ENCODE measurements at places on chromosomes 4 and X.

DNA sequence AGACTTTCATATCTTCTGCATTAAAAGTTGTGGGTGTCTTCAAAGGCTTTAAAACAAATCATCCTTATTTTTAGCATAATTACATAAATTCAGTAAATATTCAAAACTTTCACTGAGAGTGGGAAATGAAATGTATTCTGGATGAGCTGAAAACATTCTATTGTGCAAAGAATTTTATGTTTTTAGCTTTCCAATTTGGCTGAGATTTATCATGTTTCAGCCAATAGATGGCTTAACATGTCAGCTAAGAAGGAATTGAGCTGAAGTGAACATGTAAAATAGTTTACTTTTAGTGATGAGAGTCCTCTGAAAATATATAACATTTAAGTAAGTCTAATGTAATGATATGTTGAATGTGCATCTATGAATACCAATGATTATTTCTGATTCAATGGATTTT is 213.5 kb upstream of the GIMD1 start:
- no peak for DNase-seq

GRCh38 chr4:112817933-112818593 is 181.1 kb downstream of the LARP7 start:
- peak; percentile 44 for DNase-seq

GRCh38 chr4:152221816-152222516 is 313.9 kb downstream of the FBXW7 start:
- no peak for DNase-seq

DNA sequence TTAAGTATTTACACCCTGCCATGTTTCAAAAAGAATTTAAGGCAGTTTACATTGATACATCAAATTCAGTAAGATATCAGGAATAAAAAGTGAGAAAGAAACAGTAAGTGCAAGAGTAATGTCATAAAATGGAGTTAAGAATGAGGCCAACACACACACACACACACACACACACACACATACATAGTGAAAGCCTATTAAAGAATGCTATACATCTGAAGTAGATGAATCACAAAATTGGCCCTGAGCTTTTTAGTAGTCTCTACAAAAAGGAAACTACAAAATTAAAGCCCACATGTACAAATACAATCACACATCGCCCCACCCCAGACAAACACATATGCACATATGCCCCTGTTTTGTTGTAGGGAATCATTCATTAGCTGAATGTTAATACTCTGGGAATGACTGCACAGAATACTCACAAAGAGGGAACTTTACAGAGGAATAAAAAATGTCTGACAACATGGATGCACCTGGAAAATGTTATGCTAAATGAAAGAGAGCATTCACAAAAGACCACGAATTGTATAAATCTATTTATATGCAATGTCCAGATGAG is 428.8 kb downstream of the IL15 start:
- no peak for DNase-seq

GRCh38 chr4:41384992-41385391 is 128.3 kb downstream of the UCHL1 start:
- DNase-seq: no peak

- no peak for DNase-seq
These were observed 88.5 kb upstream of the RPS6KA3 start for GRCh38 chrX:20355187-20355586.

GRCh38 chr4:164866817-164867490 is 10.0 kb upstream of the APELA start:
- no peak for DNase-seq

- DNase-seq: no peak
These were observed 69.0 kb downstream of the ATOH1 start for GRCh38 chr4:93897559-93897958.

DNA sequence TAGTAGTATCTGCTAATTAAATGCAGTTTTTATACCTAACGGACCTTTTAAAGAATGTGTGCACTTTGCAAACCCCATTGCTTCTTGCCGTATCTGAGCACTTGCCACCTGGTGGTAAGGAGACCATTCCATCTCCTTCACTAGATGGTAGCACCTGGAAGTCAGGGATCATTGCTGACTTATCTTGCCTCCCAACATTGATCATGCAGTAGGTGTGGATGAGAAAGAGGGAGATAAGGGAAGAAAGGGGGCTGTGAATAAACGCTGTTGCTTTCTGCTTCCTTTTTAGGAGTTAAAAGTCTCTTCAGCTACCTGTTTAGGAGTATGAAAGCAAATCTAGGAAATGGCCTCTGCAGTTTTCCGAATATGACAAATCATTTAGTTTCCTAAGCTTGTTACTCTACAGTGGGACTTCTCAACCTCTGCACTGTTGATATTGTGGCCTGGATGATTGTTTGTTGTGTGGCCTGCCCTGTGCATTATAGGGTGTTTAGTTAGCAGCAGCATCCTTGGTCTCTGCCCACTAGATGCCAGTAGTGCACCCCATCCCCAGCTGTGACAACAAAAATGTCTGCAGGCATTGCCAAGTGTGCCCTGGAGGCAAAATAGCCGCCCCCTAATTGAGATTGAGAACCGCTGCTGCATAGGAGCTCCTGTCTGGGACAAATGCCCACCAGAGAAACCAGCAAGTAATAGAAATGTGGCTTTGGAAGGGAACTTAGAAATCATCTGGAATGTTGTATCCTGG is 38.8 kb downstream of the GAB1 start:
- DNase-seq: no peak

DNA sequence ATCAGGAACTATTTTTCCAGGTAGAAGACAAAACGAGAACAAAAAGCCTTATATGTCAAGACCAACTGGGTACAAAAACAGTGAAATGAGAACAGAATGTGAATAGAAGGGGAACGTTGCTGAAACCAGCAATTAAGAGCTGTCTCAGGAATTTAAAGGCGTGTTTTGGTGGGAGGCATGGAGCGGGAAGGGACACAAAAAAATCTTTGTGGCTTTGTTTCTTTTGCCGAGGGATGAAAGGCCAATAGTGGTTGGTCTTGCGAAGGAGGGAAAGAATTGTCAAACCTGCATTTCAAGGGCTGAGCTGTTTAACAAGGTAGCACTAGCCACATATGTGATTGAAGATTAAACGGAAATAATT is 103.8 kb downstream of the USP46 start:
- DNase-seq: no peak

DNA sequence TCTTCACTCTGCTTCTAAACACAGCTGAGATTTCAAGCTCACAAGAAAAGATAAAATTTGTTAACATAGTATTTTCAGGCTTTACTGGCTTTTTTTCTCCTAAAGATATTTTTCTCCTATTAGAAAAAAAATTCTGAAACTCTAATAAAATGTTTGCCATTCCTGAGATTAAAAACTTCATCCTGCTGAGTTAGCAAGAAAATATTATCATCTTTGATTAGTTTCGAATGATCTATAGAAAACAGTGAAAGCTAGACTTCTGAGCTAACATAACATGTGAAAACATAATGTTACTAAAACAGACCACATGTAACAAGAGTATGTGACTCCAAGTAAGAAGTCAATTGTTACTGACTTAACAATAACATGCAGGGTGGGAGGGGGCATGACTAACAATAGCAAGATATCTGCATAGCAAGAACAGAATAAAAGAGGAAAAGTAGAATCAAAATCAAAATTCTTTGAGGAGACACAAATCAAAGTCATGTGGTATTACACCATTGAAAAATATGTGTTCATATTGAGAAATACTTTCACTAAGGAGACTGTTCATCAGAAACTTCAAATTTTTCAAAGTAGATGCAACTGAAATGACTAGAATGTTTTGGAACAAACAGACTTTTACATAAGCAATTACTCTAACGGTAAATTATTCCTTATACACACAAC is 14.5 kb downstream of the TBCK start:
- DNase-seq: no peak

- DNase-seq: no peak
These were observed 32.1 kb downstream of the TSPAN5 start for GRCh38 chr4:98626350-98626749.

- no peak for DNase-seq
These were observed 20.8 kb downstream of the CLCN4 start for GRCh38 chrX:10177601-10178000.

DNA sequence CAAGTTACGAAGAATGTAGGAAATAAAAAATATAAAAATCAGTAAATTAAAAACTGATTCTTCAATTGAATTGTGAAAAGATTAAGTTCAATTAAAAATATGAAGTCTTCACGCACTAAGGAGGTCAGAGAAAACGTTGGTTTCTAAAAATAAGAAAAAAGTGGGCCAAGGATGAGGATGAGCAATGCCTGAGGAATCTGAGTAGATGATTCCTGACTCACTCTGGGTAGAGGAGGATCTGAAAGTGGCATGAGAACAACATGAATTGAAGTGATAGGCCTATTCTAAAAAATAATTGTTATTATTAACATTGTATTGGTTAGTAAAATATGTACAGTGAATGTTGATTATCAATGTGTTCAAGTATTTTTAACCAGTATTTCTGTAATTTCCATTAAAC is 444.2 kb downstream of the GRIA2 start:
- no peak for DNase-seq

DNA sequence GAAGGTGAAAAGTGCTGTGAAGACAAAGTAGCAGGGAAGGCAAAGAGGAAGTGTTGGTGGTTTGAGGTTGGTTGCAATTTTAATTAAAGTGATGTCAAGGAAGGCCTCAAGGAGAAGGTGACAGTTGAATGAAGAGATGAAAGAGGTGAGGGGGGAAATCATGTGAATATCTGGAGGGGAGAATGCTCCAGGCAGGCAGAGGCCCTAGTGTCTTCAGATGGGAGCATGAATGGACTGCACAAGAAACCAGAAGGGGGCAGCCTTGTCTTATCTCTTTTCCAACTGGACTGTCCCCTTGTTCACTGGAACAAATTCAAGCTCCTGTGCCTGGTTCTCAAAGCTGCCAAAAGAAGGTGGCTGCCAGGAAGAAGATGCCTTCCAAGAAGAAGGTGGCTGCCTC is 68.4 kb downstream of the MAOB start:
- DNase-seq: peak; percentile 2

DNA sequence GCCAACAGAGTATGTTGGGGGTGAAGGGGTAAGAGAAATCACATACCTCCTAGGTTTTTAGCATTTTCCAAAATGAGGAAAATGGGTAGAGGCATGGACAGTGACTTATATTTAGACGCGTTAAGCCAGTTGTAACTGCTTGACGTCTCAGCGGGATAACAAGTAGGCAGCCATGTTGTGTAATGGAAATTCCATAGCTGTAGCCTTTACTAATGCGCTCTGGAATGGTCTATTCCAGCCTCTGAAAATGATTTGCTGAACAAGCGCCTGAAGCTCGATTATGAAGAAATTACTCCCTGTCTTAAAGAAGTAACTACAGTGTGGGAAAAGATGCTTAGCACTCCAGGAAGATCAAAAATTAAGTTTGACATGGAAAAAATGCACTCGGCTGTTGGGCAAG is 135.5 kb downstream of the PTTG2 start:
- DNase-seq: no peak

DNA sequence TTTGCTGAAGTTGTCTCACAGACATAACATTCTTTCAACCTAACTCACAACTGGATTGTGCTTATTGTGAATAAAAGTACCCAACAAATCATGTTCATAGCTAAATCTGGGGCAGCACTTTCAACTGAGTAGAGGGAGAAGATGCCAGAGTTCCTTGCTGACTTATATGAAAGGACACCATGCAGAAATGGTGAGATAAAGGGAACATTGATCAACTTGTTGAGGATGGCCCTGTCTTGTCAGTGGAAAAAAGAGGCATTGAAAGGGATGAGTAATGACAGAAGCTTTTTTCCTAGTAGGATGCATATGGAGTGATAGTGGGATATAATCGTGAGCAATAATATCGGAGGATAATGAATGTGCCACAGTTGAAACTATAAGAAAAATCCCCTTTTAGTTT is 221.7 kb downstream of the ARHGAP24 start:
- no peak for DNase-seq

DNA sequence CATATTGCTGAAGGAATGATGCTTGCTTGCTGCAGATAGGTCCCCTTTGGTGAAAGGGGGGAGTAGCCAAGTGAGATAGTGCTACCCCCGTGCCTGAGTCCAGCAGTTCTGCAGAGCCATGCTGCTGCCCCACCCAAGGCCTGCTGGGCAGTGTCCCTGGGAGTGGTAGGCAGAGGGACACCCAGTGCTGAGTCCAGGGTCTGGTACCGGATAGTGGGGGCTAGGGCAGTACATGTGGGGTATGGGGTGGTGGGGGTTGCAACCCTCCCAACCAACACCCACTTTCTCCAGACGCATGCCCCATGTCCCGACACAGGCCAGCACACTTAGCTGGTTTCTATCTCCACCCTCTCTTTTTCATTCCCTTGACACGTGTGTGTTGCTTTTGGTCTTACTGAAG is 62.0 kb upstream of the TLR2 start:
- DNase-seq: no peak

DNA sequence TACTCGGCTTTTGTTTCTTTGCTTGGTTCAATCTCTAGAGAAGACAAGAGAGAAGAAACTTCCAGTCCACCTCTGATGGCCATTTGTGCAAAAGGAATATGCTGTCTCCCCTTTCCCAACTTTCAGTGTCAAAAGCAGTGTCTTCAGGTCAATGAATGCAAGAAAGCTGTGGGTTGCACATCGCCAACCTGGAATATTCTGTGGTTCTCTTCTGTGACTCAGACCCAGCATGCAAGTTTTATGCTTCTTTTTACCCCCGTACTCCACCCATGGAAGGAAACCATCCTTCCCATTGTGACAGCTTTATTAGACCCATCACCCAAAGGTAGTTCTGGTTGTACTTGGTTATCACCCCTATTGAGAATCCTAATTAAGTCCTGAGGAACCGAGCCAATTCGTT is 135.6 kb upstream of the MBNL3 start:
- DNase-seq: no peak

DNA sequence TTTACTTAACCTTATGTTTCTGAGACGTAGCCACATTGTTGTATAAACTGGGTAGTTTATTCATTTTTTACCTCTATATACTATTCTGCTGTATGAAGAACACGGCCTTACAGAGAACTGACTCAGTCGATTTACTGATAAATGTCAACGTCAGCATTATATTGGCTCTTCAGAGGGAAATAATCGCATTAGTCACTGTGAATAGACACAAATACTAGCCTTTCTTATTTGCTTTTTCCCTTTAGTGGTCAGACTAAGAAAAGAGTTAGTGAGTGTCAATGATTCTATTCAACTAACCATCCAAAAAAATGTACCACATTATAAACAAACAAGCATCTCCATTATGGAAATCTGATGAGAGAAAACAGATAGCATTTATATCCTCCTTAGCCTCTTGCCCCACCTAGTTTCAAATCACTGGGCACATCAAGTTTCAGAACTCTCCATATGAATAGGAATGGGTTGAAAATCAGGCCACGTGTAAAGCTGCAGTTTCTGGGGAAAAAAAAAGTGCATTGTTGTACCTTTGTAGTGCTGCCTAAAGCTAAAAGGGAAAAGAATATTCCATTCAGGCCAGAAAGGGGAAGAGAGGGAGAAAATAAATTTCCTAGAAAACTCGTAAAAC is 146.7 kb upstream of the VCX3A start:
- no peak for DNase-seq

GRCh38 chr4:174283507-174284471 is at the start of the genes CEP44 and FBXO8:
TSS of gene CEP44 (plus strand) at chr4:174283911. CDS start at chr4:174299122, 15,211 bp downstream.
TSS of gene FBXO8 (minus strand) at chr4:174283667. CDS start at chr4:174263092, 20,575 bp downstream.
- no peak for DNase-seq

- DNase-seq: peak; percentile 89
These were observed 645.7 kb downstream of the TLL1 start for GRCh38 chr4:166518776-166519175.
